ENCODE measurements at places on chromosomes 16 and 17. TPM values are rescaled to one million over a fixed set of nuclear protein-coding genes. Genes with fewer than 3 reads are reported as not detected.

DNA sequence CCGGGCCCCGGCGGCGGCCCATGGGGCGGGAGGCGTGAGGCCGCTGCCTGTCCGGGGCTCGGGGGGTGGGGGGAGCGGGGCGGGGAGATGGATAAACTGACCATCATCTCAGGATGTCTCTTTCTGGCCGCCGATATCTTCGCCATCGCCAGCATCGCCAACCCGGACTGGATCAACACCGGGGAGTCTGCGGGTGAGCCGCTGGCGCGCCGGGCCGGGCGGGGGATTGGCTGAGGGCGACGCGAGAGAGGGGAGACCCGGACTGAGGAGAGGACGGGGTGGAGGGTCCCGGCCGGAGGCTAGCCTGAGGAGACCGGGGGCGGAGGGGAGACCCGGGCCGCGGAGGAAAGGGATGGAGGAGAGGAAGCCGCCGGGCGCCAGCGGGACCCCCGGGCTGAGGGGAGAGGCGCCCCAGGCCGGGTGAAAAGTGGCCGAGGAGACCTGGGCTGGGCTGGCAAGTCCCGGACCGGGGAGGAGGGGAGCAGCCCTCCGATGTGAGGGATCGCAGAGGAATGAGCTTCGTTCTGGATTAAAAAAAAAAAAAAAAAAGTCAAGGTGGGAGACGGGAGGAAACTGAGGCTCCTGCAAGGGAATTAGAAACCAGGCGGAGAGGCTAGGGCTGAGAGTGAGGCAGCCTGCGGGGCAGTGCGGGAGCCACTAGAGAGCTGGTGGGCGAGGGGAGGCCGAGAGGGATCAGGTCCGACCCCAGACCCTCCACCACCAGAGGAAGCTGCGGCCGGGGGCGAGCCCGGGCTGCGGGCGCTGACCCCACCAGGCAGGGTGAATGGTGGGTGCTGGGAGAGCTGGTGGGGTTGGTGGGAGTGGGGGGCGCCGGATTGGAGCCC, 526 bp downstream of the MOSMO start:
- DNase-seq = no peak

DNA sequence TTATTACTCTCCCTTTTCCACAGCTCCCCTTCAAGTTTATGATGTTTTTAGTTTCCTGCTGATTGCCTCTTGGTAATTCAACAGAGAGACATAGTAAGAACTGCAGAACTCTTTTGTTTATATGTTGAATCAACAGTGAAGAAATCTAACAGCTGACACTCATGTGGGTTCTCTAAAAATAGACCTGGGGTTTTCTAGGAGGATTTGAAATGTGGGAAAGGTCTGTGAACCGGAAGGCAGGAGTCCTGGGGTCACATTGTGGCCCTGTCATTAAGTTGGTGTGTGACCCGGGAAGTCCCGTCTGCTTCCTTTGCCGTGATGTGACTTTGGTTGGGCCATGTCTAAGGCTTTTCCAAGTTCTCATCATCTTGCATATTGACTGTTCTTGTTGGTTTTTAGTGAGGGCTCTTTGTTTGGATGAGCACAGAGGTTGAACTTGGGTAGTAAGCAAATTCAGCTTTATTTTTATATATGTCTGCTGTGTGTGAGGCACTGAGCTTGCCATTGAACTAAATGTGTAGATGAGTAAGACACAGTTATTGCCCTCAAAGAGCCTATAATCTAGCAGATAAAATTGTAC, 48.5 kb upstream of the HS3ST3A1 start:
- DNase-seq = no peak

DNA sequence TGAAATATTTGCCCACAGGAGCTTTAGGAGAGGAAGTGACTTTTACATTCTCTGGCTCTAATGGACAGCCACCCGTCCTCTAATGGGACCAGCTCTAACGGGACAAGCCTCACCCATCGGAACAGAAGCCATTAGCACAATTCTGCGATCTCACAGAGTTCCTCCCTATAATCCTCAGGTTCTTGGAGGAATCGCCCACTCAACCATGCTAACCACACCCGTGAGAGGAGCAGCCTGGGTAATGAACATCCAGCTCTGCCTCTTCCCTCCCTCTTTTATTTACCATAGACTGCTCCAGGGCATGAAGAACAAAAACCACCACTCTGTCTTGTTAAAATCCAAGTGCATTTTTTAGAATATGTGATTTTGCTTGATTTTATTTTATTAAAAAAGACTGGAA, 6.8 kb downstream of the SLC35B1 start:
- DNase-seq = no peak

SLX4 gene
- total RNA-seq = 2.4 TPM

DNA sequence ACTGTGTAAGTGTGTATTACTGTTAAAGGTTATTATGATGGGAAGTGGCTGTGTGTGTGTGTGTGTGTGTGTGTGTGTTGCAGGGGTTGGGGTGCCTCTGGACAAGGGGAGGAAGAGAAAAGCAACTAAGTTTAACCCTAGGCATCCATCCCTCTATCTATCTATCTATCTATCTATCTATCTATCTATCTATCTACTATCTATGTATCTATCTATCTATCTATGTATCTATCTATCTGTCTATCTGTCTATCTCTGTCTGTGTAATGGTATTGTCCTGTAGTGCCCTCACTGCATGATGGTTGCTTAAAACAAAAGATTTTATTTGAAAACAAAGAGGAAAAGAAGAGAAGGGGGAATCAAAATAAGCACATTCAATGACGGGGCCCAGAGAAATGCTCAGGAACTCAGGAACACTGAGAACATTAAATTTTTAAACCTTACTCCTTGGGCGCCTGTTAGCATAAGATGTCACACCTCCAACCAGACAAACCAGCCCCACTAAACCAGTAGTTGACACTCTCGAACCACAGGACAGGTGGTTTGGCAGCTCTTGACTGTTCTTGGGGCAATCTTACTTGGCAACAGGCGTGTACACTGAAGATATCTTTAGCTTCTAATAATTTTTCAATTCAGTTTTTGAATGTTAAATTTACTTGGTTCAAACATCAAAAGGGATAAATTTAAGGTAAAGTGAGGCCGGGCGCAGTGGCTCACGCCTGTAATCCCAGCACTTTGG, 5.1 kb upstream of the RPL26 start:
- DNase-seq = no peak

- no peak for DNase-seq
These were observed 9.9 kb upstream of the BAIAP3 start for GRCh38 chr16:1323296-1324239.

GRCh38 chr16:85561248-85562092, 51.7 kb upstream of the GSE1 start:
- no peak for DNase-seq

TPPP3 gene
- total RNA-seq = 31.9 TPM

PRAC2 gene
- total RNA-seq = not detected

- DNase-seq = no peak
These were observed 2.3 kb downstream of the C17orf58 start for GRCh38 chr17:67993998-67994361.

- DNase-seq = no peak
These were observed 25.9 kb downstream of the TMEM94 start for GRCh38 chr17:75482098-75482942.

GRCh38 chr16:11560701-11561453, 25.8 kb downstream of the LITAF start:
- DNase-seq = peak; percentile 28

RGS11 gene
- 2.2 TPM for total RNA-seq

HSD17B2 gene
- 0.22 TPM for total RNA-seq

VTN gene
- total RNA-seq = not detected

HIRIP3 gene
- total RNA-seq = 15.9 TPM

DNA sequence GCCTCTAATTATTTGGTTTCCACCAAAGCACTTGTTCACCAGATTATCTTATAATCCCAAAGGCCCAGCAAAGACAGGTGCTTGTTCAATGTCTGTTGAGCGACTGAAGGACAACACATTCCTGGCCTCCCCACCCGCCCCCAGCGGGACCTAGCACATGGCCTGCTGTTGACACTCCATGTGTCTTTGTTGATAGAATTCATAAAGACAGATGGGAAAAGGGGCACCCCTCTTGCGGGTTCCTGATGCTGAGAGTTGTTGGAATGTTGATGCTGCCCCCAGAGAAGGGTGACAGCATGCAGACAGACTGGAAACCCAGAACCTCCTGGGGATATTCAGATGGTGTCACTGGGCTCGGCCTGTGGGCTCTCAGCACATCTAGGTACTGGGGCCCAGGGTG, 36.9 kb downstream of the SNX20 start:
- no peak for DNase-seq

DNA sequence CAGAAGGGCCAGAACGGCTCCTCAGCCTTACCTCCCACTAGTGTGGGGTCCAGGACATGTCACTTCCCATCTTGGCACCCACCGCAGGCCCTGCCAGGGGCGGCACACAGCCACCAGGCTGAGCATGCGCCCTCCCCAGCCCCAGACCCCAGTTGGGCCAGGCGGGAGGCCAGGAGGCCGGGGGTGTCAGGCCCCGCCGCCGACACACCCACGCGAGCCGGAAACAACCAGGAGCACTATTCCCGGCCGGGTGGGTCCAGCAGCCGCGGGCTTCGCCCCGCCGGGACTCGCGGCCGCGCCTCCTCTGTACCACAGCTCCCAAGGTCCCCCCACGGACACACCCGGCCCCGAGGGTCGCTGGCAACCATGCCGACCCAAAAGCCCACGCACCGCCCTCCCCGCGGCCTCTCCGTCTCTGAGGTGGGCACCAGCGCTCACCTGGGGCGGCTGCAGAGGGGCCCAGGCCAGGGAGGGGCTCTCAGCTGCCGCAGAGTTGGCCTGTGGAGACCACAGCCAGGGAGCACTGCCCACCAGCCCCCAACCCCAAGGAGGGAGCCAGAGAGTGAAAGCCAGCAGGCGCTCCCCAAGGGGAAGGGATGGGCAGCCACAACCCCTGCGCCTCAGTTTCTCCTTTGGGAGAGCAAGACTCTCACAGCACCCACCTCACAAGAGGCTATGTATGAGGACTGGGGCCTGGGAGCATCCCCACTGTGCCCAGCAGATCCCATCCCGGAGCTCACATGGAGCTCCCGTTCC, 18.0 kb downstream of the B9D1 start:
- no peak for DNase-seq

GRCh38 chr17:67336859-67337258, 29.5 kb downstream of the PSMD12 start:
- no peak for DNase-seq

DNA sequence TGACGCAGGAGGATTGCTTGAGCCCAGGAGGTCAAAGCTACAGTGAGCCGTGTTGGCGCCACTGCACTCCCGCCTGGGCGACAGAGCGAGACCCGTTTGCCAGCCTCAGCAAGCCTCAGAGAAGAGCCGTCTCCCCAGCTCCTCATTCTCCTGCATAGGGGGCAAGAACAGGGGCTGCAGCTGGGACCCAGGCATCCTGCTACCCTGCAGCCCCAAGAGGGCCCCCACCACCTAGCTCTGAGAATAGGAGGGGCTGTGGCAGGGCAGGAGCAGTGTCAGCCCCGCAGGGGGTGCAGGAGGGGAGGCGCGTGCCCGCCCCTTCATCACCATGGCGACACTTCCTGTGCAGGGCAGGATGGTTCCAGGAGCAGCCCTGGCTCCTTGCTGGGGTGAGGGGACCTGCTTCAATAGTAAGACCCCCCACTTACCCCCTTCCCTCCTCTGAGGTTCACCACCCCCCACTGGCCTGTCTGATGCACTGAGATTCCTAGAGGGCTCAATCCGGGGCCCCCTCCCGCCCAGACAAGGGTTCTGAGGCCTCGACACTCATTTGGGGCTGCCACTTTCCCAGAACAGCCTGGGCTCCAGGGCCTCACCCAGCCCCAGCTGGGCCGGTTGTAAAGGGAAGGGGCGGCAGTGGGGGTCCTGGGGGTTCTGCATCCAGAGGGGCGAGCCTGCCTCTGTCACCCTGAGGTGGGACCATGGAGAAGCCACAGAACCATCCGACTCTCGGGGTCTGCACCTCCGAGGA, 20.2 kb downstream of the VASN start:
- no peak for DNase-seq

- peak; percentile 82 for DNase-seq
These were observed 40.4 kb upstream of the DNAH17 start for GRCh38 chr17:78617511-78618061.

DNA sequence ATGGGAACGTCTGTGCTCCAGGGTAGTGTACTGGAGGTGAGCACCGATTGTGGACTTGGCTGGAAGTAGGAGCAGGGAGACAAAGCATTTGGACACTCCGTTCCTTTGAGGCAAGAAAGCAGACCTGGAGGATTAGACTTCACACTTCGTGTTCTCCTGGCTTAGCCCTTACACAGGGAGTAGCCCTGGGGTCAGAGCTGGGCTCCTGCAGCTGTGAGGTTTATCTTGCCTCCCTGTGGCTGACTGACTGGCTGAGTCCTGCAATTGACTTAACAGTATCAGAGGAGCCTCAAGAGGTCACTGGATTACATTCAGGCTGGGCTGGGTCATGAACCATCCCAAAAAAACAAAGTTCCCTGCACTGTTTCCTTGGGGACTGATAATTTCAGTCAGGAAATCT, 37.1 kb downstream of the MPRIP start:
- DNase-seq = no peak

GRAP gene
- 1.3 TPM for total RNA-seq

CSH1 gene
- total RNA-seq = not detected

KIF2B gene
- total RNA-seq = not detected

DNA sequence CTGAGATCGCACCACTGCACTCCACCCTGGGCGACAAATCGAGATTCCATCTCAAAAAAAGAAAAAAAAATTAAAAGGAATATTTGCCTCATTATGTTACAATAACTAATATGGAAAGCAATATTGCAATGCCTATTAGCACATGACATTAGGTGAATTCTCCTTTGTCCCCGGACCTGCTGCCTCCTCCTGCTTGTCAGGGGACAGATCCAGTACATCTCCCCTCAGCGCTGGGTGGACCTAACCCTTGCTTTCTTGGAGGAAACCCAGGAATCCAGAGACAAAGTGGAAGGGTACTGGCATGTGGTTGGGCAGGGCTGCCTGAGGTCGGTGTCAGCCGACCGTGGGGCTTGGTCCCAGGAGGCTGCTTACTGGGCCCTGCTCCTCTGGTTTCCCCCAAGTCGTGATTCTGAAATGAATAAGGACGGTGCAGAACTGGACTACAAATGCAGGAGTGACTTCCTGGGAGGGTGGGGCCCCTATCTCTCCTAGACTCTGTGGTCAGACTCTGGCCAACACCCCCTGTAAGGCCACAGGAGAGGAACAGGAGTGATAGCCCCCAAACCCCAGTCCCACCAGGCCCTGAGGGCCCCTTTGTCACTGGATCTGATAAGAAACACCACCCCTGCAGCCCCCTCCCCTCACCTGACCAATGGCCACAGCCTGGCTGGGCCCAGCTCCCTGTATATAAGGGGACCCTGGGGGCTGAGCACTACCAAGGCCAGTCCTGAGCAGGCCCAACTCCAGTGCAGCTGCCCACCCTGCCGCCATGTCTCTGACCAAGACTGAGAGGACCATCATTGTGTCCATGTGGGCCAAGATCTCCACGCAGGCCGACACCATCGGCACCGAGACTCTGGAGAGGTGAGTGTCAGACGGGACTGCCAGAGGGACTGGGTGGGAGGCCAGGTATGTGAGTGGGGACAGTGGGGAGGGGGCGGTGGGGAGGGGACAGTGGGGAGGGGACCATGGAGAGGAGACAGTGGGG, at the start of gene HBZ:
HBZ (plus strand) TSS at position 504 of the 988 bp plus-strand sequence; CDS start at position 770, 266 bp downstream.
- DNase-seq = no peak

- no peak for DNase-seq
These were observed 26.2 kb downstream of the WSCD1 start for GRCh38 chr17:6096201-6097004.

GRCh38 chr17:68197091-68197996, 50.5 kb upstream of the AMZ2 start:
- no peak for DNase-seq

All from gastrocnemius medialis (tissue), 4 donors.